Stimulated activated CD8-positive, alpha-beta memory T cell treated with anti-CD3 and anti-CD28 coated beads, Interleukin-15, amount 100 ng/mL, for 4 hours (primary cell): ENCODE measurements at places on chromosomes 7 and 10.

GRCh38 chr10:127354992-127355391 lies 158.6 kb upstream of the INSYN2A start:
- DNase-seq, result no peak

- DNase-seq, result no peak
These were observed 63.1 kb upstream of the ITGA8 start for GRCh38 chr10:15782851-15783250.

DNA sequence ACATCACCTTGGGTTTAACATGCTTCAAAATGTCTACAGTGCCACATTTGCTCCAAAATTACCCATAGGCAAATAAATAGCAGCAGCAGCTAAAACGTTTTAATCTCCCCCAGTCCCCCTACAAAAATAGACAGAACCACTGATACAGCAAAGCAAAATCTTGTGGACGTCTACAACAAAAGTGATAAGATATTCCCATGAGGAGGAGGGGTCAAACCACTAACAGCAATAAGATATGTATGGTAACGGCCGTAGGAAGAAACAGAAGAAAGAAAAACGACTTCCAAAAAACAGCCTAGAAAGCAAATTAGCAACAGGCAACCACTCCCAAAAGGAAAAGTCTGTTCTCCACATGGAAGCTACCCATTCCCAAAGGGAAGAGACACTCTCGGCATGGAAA lies 34.5 kb upstream of the ST8SIA6 start:
- no peak for DNase-seq

- DNase-seq, result peak; percentile 28
These were observed 2.2 kb upstream of the CUX1 start for GRCh38 chr7:101814991-101815825.

GRCh38 chr7:130092598-130092997 lies 22.3 kb downstream of the KLHDC10 start:
- no peak for DNase-seq

GRCh38 chr7:155483868-155484325 lies 26.0 kb downstream of the EN2 start:
- DNase-seq, result no peak

- no peak for DNase-seq
These were observed 514.4 kb downstream of the SUGCT start for GRCh38 chr7:40649247-40649646.

DNA sequence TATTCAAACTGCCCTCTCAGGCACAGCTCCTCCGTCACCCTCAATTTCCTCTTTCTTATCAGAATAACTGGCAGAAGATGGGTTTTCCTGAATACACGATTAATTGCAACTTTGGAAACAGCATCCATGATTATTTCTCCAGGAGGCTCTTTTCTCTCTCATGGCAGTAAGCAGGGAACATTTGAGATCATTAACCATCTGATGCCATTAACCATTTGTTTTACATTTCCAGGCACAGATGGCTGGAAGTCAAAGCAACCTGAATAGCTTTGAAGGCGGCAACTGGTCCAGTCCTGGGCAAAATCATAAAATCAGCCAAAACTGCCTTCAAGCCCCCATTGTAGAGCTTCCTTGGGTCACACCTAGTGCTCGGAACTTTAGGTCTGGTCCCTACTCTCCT lies 289.5 kb upstream of the AOAH start:
- DNase-seq, result no peak

GRCh38 chr10:132326925-132327324 lies 5.1 kb upstream of the LRRC27 start:
- DNase-seq, result no peak

GRCh38 chr10:123517901-123518300 lies 148.3 kb upstream of the GPR26 start:
- no peak for DNase-seq

DNA sequence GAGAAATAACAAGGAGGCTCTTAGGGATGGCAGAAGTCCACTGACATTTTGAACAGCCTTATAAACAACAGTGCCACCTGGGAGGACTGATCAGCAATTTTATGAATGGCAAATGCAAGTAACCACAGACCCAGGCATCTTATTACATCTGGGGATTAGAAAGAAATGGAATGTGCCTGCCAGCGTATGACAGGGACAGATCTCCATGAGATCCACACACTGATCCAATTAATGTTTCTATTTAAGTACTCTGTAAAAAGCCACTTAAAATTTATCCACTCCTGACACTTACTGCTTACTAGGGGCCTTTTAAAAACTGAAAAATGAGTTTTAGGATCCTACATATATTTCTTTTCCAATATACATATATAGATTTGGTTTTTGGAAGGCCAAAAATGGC lies 28.6 kb downstream of the PARD3 start:
- no peak for DNase-seq

GRCh38 chr10:78277314-78278057 lies 243.8 kb downstream of the RPS24 start:
- no peak for DNase-seq
